Type B pancreatic cell (in vitro differentiated cells): ENCODE measurements at places on chromosomes 6 and 20.

- DNase-seq = no peak
These were observed 567.4 kb downstream of the C6orf118 start for GRCh38 chr6:164741938-164742451.

GRCh38 chr6:111776236-111777221, 96.7 kb downstream of the FYN start:
- DNase-seq = no peak

DNA sequence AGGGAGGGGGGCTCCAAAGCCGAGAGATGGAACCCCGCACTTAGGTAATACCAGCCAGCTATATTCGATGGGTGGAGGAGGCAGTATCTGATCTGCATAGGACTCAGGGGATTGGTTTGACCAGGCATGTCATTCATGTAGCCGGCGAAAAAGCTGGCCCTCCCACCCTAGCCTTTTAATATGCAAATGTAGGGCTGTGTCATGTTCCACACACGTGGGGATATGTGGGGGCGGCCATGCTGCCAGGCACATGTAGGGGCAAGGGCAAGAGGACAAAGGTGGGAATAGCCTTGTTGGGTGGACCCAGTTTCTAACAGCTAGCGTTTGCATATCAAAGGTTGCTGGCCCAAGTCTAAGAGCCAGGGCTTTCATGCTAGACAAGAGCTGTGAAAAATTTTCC, 39.1 kb upstream of the DDR1 start:
- no peak for DNase-seq

DNA sequence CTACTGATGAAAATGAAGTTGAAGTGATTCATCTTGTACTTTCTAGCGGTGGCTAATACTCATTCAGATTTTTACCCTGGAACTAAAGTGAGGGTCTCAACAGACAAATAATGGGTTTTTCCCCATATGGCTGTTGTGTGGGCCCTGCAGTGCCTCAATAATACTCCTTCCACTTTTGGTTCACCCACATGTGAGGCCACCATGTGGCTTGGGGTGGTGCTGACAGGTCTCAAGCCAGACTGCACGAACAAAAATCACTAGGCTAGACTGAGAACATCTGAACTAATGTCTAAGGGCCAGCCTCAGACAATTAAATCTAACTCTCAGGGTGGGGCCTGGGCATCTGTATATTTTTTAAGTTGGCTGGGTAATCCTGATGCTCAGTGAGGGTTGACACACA, 7.9 kb upstream of the COL12A1 start:
- DNase-seq = no peak

DNA sequence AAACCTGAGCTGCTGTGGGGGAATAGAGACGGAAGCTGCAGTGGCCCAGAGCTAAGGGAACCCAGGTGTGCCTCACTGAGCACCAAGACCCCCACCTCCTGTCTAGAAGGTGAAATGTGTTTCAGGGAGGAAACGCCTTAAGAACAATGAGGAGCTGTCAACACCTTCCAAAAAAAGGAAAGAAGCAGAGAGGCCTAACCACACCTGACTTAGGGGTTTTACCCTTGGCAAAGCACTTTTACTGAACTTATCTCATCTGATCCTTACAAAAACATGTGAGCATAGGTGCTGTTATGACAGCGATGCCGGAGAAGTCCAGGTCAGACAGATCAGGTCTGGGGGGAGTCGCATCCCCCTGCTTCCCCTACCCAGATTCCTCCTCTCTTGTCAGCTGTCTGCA, 16.1 kb upstream of the CDKN1A start:
- no peak for DNase-seq

- no peak for DNase-seq
These were observed 156.0 kb downstream of the RFPL4B start for GRCh38 chr6:112503091-112503596.

DNA sequence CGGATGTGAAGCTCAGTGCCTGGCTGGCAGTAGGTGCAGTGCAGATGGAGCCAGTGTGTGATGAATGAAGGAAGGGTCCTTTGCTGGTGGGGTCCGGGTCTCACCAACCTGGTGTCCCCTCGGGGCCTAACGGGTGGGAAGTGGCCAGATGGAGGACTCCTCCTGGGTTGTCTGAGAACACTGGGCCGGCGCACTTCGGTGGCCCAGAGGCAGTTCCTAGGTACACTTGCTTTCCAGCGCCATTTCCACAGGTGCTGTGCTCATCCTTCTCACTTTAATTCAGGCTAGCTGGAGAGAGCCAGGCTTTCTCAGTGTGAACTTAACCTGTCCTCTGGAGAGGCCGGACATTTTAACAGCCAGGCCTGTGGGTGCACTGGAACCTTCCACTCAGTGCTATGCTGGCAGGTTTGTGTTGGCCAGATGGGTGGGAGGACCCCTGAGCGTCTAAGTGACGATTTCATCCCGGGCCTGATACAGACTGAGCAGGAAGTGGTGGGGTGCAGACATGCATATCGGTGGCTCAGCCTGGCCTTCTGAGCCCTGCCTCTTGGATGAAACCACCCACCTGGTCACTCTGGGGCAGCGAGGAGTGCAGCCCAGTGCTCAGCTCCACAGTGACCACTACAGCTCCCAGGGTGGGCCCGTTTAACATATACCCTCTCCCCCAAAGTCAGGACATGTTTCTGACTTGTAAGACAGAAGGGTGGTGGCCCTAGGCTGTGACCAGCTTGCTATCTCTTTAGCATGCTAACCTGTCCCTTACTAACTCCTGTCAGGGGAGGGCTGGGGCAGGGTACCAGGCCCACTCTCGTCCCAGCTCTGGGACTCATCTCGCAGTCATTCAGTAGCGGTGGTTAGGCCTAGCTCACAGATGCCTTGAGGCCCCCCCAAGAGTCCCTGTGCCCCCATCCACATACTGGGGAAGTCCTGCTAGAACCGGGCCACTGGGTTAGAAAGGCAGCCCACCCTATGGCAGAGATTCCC, 8.2 kb upstream of the PYGB start:
- DNase-seq = no peak
